CD4-positive, alpha-beta T cell treated with Interleukin-10 for 1 hour (primary cell): ENCODE measurements at places on chromosomes 12 and 14.

- no peak for DNase-seq
Observed at GRCh38 chr14:75702122-75702521, 41.1 kb downstream of the TTLL5 start.

DNA sequence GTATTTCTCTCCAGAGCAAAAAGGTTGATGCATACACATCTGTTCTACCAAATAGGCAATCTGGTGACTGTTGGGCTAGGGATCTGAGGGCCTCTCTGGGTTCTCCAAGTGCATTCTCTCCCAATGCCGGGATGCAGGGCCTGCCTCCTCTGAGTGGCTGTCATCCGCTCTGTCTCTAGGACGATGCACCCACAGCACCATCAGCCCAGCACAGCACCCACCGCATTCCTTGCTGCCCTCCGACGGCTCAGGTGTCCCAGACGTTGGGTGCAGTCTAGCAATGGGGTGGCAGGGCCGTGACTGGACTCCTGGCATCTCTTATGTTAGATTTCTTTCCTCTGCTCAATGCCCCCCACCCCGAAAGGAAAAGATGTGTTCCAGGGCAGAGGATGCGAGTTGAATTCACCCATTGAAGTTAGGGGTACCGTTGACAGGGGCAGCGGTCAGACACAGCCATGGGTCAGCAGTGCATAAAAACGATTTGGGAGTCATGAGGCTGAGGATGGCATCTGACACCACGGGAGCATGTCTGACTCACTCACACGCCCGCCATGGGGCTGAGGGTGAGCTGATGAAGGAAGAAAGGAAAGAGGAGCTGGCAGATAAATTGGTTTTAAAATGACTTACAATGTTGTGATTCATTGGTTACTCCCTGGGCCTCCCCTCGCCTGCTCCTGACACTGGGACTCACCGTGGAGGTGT is 93.2 kb upstream of the C14orf180 start:
- no peak for DNase-seq

DNA sequence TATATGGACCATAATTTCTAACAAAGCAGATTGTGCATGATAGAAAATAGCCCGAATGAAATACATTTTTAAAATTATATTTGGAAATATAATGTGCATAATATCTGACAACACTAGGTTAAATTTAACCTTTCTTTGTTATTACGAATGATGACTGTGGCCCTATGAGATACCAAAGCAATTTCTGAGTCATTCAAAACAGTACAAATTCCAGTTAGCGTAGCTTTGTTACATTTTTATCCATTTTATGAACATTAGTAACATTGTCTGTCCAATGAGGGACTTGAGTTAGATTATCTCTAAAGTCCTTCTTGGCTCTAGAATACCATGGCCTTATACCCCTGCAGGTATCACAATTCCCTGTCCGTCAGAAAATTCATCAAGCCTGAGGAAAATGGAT is 39.0 kb upstream of the REP15 start:
- DNase-seq: no peak

- DNase-seq: no peak
Observed at GRCh38 chr12:52534482-52534881, 14.3 kb upstream of the KRT5 start.

GRCh38 chr12:63394983-63395382 is 244.0 kb upstream of the AVPR1A start:
- no peak for DNase-seq

GRCh38 chr12:119807380-119807779 is 69.7 kb downstream of the CIT start:
- DNase-seq: no peak

DNA sequence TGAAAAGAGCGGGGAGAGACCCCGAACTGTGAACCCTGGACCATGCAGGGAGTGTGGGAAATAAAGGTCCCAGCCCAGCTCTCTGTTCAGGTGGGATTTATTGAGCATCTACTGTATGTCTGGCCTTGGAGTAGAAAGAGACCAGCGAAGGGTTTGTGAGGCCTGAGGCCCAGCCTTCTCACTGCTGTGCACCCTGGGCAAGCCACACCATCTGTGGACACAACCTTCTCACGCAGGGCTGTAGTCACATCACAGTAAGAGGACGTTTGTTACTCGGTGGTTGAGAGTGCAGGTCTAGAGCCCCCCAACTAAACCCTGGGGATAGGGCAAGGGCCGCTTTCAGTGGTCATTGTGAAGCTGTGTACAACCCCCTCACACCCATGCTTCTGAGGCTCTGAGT is 18.2 kb downstream of the FAM222A start:
- no peak for DNase-seq
